ENCODE measurements at places on chromosomes 5 and 9. TPM values are rescaled to one million over a fixed set of nuclear protein-coding genes. Genes with fewer than 3 reads are reported as not detected.

MRPS30 gene
- 123 TPM for total RNA-seq

GFPT2 gene
- total RNA-seq = 11.9 TPM

S100Z gene
- total RNA-seq = 0.41 TPM

RMRP gene
- 36,863 TPM for total RNA-seq

GFI1B gene
- total RNA-seq = 2.0 TPM

RNF183 gene
- total RNA-seq = 3.1 TPM

TMEM161B gene
- total RNA-seq = 30.5 TPM

FBP2 gene
- total RNA-seq = 26.9 TPM

MYORG gene
- 7.0 TPM for total RNA-seq

PCDHAC2 gene
- 5.8 TPM for total RNA-seq

HK3 gene
- total RNA-seq = 11.3 TPM

TEK gene
- total RNA-seq = 45.7 TPM

HTR1A gene
- 0.23 TPM for total RNA-seq

PLEKHG4B gene
- total RNA-seq = 10.0 TPM

RETREG1 gene
- 41.3 TPM for total RNA-seq

SAXO1 gene
- total RNA-seq = 0.93 TPM

SERINC5 gene
- total RNA-seq = 71.2 TPM

MARVELD2 gene
- 26.8 TPM for total RNA-seq

SCGB3A1 gene
- total RNA-seq = 0.88 TPM

PHYHD1 gene
- total RNA-seq = 41.6 TPM

SLC1A3 gene
- total RNA-seq = 5.2 TPM

TAF11L14 gene
- not detected for total RNA-seq

GPR151 gene
- not detected for total RNA-seq

DEPDC1B gene
- 21.2 TPM for total RNA-seq

SPATA31A1 gene
- total RNA-seq = not detected

LCN15 gene
- not detected for total RNA-seq

DCAF12 gene
- 55.1 TPM for total RNA-seq

SCAMP1 gene
- 46.0 TPM for total RNA-seq

TMEM38B gene
- total RNA-seq = 33.5 TPM

OSMR gene
- 15.7 TPM for total RNA-seq

NR2F1-AS1 gene
- 43.2 TPM for total RNA-seq

ORM2 gene
- not detected for total RNA-seq

FOXD4L4 gene
- 0.06 TPM for total RNA-seq

DDX46 gene
- 33.7 TPM for total RNA-seq

ASS1 gene
- 140 TPM for total RNA-seq

MAMDC2 gene
- total RNA-seq = 5.7 TPM

DDX31 gene
- total RNA-seq = 17.0 TPM

PCDHB14 gene
- total RNA-seq = 8.6 TPM

TEX48 gene
- not detected for total RNA-seq

KIF27 gene
- total RNA-seq = 11.5 TPM

MLANA gene
- 0.41 TPM for total RNA-seq

HAPLN1 gene
- 1.8 TPM for total RNA-seq

TIMD4 gene
- total RNA-seq = 0.93 TPM

PPP3R2 gene
- 0.23 TPM for total RNA-seq

NDUFS6 gene
- 26.5 TPM for total RNA-seq

IFNK gene
- total RNA-seq = not detected

WDR36 gene
- 42.3 TPM for total RNA-seq
